Osteoblast (primary cell): ENCODE measurements at places on chromosomes 6 and 20. TPM values are rescaled to one million over a fixed set of nuclear protein-coding genes. Genes with fewer than 3 reads are reported as not detected.

DNA sequence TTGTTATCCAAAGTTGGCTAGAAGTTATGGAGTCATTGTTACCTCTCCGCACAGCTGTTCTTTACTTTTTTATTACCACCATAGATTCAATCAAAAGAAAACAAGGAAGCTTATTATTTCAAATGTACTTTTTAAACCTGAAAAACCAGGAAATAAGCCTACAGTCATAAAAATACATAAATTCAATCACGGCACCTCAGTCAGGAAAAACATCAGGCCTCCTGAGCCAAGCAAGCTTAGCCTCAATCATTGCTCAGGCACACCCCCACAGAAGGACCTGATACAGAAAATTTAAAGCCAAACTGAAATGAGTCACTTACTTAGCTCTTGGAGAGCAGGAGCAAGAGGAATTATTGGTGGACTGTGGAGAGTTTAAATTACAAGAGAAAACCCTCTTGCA lies 44.3 kb downstream of the MARCKS start:
- no peaks in the 10 kb centered on the region for H3K27me3 ChIP-seq
- no peak overlapping the region for H3K4me3 ChIP-seq
- peaks cover 12% of the 10 kb centered on the region for H3K4me1 ChIP-seq
- no peak overlapping the region for H3K27ac ChIP-seq
- DNase-seq: peak; percentile 68

DNA sequence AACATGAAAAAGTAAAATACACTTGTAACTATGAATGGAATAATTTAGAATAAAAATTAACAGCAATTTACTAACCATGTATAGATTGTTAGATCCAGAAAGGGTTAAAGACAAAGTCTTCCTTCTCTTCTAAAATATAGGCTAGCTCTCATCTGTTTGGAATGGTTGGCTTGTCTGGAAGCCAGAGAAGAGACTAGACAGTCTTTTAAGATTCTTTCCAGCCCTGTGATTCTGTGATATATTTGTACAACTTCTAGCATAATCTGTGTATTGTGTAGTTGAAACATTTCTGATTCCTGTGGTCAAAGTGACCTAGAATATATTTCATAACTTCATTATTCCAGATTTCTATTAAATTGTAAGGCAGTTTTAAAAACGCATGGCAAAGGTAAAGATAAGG lies 196.6 kb downstream of the UST start:
- H3K4me1 ChIP-seq: peaks cover 8% of the 10 kb centered on the region
- H3K36me3 ChIP-seq: no peaks in the 10 kb centered on the region
- H3K27ac ChIP-seq: no peak overlapping the region
- no peak for DNase-seq
- H3K4me3 ChIP-seq: no peak overlapping the region

GRCh38 chr6:82330171-82330804 lies 33.3 kb upstream of the TPBG start:
- H3K27me3 ChIP-seq: no peaks in the 10 kb centered on the region
- H3K36me3 ChIP-seq: no peaks in the 10 kb centered on the region
- DNase-seq: no peak
- H3K4me3 ChIP-seq: no peak overlapping the region
- no peak overlapping the region for H3K27ac ChIP-seq

DNA sequence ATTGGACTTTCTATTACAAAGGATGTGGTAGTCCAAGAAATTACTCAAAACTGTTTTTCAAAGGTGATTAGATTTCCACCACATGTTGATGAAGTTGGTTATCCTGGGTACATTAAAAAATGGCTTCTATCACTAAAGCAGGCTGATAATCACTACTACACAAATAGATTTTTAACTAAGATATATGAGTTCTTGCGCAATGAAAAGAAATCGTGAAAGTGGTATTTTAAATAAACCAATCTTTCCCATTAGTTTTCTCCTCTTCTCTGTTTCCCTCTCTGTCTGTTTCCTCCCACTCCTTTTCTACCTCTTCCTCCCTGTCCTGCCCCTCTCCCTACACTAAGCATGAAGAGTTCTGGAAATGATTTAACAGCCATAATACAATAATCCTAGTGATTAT lies 487.9 kb upstream of the CITED2 start:
- DNase-seq: peak; percentile 49
- H3K27me3 ChIP-seq: no peaks in the 10 kb centered on the region
- H3K27ac ChIP-seq: no peak overlapping the region
- H3K36me3 ChIP-seq: no peaks in the 10 kb centered on the region

DNA sequence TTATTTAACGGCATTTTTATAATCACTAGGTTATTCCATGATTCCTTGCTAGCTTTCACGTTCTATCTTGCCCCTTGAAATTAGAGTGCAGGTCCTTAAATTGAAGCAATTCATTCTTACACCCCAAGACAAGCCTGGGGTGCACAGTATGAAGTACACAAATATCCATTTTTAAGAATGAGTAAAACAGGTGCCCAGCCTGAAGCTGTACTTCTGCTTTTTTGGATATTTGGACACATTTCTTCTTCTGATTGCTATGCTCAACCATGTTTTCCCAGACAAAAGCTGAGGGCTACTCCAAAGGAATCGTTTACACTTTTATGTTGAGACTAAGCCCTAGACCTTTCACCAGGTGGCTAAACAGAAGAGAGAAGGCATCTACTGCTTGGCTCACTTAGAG lies 7.9 kb upstream of the TAGAP start:
- no peak overlapping the region for H3K4me3 ChIP-seq
- no peak for DNase-seq
- peaks cover 48% of the 10 kb centered on the region for H3K27me3 ChIP-seq
- no peaks in the 10 kb centered on the region for H3K36me3 ChIP-seq
- H3K27ac ChIP-seq: no peak overlapping the region

DNA sequence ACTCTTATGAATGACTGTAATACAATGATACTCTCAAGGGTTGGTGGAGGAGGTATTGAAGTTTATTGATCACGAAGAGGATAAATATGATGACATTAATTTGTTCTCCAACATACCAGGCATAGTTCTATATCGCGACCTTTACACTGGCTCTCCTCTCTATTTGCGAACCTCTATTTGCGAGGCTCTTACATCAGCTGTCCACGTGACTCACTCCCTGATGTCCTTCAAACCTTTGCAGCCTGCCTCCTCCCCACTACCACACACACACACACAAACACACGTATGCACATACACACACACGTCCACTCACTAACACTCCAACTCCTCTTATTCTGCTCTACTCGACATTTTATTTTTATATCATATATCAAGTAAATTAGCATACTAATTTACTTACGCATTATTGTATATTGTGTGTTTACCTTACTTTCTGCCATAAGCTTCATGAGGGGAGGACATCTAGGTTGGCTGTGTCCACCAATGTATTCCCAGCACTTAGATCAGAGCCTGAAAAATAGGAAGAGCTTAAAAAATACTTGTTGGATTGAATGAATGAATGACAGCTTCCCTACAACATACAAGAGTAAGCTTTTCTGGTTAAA lies 53.3 kb upstream of the TNFRSF21 start:
- no peaks in the 10 kb centered on the region for H3K27me3 ChIP-seq
- no peaks in the 10 kb centered on the region for H3K4me1 ChIP-seq
- no peak for DNase-seq

DNA sequence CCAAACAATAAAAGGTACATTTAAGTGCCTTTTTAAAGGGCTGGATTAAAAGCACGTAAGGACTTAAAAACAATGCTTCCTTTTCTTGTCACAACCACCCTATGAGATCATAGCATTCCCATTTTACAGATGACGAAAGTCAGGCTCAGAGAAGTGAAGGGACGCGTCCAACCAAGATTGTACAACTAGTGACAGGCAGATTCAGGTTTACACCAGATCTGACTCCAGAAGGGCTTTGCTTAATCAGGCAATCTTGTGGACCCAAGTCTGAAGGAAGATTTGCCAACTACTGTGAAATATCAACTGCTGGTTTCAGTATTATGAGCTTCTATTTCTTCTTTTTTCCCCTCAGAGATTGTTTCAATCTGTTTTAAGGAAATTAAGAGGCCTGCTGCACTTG lies 877 bp downstream of the ENPP4 start:
- no peaks in the 10 kb centered on the region for H3K36me3 ChIP-seq
- peaks cover 25% of the 10 kb centered on the region for H3K27me3 ChIP-seq
- DNase-seq: no peak
- H3K27ac ChIP-seq: no peak overlapping the region
- no peaks in the 10 kb centered on the region for H3K4me1 ChIP-seq

DNA sequence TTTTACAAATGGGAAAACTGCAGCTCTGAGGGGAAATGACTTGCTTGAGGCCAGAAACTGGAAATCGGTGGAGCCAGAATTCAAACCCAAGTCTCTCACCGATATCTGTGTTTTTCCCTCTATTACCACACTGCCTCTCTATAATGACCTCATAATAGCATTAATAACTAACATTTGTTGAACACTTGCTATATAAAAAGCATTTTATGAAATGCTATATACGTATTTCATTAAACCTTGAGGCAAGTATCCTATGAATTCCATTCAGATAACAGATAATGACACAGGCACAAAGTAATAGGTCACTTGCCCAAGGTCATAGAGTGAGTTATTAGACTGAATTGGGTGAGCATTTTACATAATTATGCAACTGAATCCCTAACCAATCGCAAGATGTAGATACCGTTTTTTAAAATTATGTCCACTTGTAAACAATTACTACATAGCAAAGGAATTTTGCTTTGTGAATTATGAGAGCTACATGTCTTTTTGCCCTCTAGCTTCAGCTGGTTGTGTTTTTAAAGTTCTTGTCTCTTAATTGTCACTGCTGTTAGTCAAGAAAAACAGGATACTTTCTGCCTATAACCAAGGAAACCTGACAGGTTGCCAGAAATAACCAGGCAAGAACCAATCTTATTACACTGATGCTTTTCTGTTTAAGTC lies 4.7 kb downstream of the DSN1 start:
- DNase-seq: peak; percentile 19
- H3K27me3 ChIP-seq: no peaks in the 10 kb centered on the region
- H3K27ac ChIP-seq: no peak overlapping the region
- H3K4me3 ChIP-seq: no peak overlapping the region

GRCh38 chr6:18102783-18103509 lies 19.5 kb downstream of the NHLRC1 start:
- DNase-seq: no peak
- peaks cover 8% of the 10 kb centered on the region for H3K4me1 ChIP-seq
- no peaks in the 10 kb centered on the region for H3K36me3 ChIP-seq
- H3K4me3 ChIP-seq: no peak overlapping the region

DNA sequence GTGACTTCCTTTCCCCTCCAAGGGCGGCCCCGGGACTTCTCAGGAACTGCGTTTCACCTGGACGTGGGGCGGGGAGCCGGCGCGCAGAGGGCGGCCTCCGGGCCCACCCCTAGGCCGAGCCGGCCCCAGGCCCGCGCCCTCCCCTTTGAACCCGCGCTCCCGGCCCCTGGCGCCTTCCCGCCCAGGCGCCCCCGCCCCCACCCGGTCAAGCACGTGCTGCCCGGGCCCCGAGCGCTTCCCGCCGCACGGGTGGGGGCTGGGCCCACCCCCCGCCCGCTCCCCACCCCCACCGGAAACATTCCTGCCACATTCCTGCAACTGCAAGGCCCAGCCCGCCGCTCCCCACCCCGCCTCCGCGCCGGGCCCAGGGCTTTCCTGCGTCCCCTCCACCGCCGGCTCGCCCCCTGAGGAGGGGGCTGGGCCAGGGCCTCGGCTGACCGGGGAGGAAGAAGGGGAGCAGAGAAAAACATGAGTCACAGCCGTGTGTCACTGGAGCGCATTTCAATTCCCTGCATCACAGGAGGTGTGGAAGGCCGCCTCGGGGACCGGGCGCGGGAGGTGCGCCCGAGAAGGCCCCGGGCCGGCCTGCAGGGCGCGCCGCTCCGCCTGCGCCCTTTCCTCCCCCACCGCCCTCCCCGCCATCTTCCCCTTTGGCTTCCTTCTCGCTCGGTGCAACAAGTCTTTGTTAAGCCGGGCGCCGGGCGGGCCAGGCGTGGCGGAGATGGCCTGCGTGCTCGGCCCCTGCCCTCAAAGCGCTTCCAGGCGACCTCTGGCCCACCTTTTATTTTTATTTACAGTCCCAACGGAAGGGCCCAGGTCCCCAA lies 1.2 kb upstream of the HMGA1 start:
- no peaks in the 10 kb centered on the region for H3K27me3 ChIP-seq
- peaks cover 28% of the 10 kb centered on the region for H3K4me1 ChIP-seq
- H3K4me3 ChIP-seq: no peak overlapping the region
- no peak overlapping the region for H3K27ac ChIP-seq
- DNase-seq: peak; percentile 97

DNA sequence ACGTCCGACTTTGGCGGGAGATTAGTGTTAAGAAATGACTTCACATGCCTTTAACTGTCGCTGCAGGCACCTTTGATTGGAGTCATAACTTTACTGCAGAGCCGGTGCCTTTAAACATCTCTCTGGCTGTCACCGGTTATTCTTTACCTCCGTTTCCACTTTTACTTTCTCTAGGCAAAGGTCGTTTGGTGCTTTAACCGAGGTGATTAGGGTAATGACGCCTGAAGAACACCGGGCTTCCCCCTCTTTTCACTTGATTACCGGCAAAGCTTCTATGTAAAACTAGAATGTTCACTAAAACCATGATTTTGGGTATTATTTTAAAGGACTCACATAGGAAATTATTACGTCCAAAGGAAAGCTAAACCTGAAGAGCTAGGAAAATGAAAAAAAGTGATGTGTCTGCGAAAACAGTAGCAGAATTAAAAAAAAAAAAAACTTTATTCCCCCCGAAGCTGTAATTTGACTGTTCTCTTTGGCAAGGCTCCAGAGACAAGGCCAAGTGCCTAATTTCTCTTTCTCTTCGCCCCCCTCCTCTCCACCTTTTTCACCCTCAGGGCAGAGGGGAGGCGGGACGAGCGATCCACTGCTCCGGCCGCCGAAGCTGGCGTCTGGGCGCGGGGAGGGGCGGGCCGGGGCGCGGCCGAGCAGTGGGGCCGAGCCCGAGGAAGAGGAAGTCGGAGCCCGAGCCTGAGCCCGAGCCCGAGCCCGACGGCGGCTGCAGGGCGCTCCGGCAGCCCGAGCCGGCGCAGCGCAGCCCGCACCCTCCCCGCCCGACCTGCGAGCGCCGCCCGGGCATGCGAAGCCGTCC lies at the start of gene PLEKHG1:
PLEKHG1 (plus strand) TSS at position 687 of the 811 bp plus-strand sequence. CDS start 133,797 bp downstream, outside the sequence.
- no peak within 1 kb of the TSS for H3K27ac ChIP-seq
- peaks cover 6% of the 10 kb centered on the region for H3K4me1 ChIP-seq

GRCh38 chr6:100944644-100945043 lies 63.5 kb upstream of the ASCC3 start:
- H3K36me3 ChIP-seq: no peaks in the 10 kb centered on the region
- H3K4me1 ChIP-seq: no peaks in the 10 kb centered on the region
- H3K27me3 ChIP-seq: no peaks in the 10 kb centered on the region
- no peak overlapping the region for H3K27ac ChIP-seq

- H3K4me1 ChIP-seq: peaks cover 10% of the 10 kb centered on the region
- H3K27ac ChIP-seq: no peak overlapping the region
- no peak for DNase-seq
- H3K36me3 ChIP-seq: no peaks in the 10 kb centered on the region
- H3K4me3 ChIP-seq: no peak overlapping the region
Measured at GRCh38 chr20:43669332-43669731, 2.4 kb downstream of the MYBL2 start.

- H3K27ac ChIP-seq: no peak overlapping the region
- DNase-seq: no peak
- H3K27me3 ChIP-seq: no peaks in the 10 kb centered on the region
- peaks cover 24% of the 10 kb centered on the region for H3K4me1 ChIP-seq
Measured at GRCh38 chr6:127199470-127199869, 67.2 kb upstream of the RNF146 start.

GRCh38 chr6:28769626-28770402 lies 154.0 kb downstream of the TRIM27 start:
- H3K4me3 ChIP-seq: no peak overlapping the region
- peaks cover 87% of the 10 kb centered on the region for H3K27me3 ChIP-seq
- DNase-seq: no peak
- no peaks in the 10 kb centered on the region for H3K4me1 ChIP-seq

Gene HAO1
- not detected in 2 replicates for total RNA-seq

Gene NRN1
- total RNA-seq: 29.5 and 56.1 TPM in 2 replicates

Gene LHFPL5
- not detected in 2 replicates for total RNA-seq

Gene BMP6
- 0.59 and 0.72 TPM in 2 replicates for total RNA-seq

Gene FAM209B
- total RNA-seq: 0.36 TPM in 1 of 2 replicates, not detected in the other

Gene C6orf132
- total RNA-seq: 2.9 TPM in 2 replicates

Gene CST2
- total RNA-seq: not detected in 2 replicates
